ENCODE measurements at places on chromosomes 12 and 14.

GRCh38 chr12:98374007-98374406, 141.4 kb upstream of the TMPO start:
- no peak for DNase-seq

DNA sequence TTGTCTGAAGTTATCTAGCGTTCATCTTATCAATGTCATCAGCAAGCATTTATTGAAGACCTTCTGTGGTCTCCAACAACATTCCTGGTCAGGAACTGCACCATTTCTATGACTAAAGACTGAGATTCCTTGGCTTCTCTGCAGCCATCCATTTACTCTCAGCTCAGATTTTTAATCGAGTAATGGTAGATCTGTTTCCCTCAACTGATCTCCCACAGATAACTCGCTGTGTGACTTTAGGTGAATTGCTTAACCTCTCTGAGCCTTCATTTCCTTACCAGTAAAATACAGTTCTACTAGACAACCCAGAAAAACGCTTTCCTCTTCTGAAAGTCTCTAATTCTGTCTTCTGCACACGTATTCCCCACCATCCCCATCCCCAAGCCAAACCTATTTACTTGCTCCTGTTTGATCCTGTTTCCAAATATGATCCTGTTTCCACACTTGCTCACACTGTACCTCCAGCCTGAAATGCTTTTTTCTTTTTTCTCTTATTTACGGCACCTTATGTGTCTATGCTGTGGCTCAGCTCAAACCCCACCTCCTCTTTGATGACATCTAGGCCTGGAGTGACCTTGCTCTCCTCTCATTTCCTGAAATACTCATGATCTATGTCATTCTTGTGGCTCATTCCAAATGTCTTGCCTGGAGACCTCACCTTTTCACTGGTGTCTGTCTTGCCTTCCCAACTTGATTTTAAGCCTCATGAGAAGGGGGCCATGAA, 21.8 kb downstream of the PLXNC1 start:
- no peak for DNase-seq

GRCh38 chr14:33647385-33647786, 303.5 kb downstream of the EGLN3 start:
- DNase-seq = no peak

- DNase-seq = no peak
These were observed 1.3 kb upstream of the MDM2 start for GRCh38 chr12:68806488-68807237.

- no peak for DNase-seq
These were observed 55.8 kb downstream of the CMAS start for GRCh38 chr12:22101749-22102243.

- no peak for DNase-seq
These were observed 257.2 kb downstream of the NELL2 start for GRCh38 chr12:44618946-44619345.

GRCh38 chr12:40946612-40947194, 241.4 kb upstream of the PDZRN4 start:
- DNase-seq = no peak

DNA sequence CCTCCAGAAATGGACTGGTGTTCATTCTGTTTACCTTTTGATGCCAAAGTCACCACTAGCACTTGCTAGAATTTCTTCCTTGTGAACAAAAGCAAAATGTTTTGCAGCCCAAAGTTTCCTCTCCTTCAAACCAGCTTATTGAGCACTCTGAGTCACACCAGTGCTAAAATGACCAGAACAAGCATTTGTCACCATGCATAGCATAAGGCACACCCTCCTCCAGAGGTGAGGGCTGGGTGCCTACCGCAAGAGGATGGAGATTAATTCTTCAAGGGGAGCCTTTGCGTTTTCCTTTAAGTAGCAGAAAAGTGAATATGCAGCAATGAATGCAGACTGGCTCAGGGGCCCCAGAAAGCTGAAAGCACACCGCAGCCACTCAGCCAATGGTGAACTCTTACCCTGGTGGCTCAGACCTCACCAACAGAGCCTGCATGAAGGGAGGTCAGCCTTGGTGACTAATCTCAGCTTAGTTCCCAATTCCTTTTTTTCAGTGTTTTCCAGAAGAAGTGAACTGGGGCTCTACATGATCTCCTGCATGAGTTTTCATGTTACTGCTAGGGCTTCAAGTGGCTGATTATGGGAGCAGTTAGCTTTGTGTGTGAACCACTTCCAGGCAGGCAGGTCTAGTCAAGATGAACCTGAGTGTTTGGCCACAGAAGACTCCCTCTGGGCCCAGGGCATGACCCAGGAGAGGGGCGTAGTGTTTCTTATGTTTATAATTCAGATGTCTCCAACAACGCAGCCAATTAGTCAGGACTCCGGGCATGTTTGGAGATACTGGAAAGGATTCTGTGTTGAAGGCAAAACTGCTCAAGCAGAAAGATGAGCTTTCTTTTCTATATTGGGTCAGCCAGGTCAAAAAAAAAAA, 96.3 kb downstream of the PAX9 start:
- no peak for DNase-seq

DNA sequence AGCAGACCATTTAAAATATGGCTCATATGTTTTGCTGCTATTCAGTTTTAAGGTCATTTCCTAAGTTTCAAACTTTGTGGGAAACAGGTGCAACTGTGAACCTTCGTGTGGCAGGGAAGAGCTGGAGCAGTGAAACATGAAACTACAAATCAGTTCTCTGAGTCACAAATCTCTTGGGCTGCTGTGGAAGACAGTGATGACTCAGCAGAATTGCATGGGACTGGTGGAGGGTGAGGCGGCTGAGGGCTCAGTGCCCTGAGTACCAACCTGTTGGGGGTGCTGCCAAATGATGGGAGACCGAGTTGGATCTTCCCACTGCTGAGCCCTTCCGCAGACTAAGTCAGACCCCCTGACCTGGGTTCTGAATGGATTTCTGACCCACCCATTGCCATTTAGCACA, 8.4 kb upstream of the CALM1 start:
- no peak for DNase-seq

DNA sequence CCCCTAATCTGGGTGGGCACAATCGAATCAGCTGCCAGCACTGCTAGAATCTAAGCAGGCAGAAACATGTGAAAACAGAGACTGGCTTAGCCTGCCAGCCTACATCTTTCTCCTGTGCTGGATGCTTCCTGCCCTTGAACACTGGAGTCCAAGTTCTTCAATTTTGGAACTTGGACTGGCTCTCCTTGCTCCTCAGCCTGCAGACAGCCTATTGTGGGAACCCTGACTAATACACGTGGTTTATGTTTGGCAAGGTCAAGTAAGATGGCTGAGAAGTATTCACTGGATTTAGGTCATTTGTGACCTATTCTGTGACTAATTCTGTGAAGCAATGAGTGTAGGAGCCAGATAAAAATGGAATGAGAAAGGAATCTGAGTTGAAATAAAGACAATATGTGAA, 11.0 kb downstream of the GPR135 start:
- no peak for DNase-seq

DNA sequence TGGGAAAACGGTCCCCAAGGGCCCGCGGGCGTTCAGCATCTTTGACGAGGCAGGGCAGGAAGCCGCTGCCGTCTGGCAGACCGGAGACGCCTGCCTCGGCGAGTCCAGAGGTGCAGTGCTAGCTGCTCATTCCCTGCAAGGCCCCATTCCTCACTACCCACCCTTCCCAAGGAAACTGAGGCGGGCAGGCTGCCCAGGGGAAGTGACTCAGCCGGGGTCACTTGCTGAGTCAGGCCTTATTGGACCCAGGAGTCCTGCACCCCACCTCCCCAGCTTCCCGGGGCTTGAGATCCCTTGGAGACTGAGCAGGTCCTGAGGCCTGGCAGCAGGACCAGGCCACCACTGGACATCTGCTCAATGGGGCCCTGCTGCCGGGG, 3.7 kb downstream of the SH2B3 start:
- no peak for DNase-seq

DNA sequence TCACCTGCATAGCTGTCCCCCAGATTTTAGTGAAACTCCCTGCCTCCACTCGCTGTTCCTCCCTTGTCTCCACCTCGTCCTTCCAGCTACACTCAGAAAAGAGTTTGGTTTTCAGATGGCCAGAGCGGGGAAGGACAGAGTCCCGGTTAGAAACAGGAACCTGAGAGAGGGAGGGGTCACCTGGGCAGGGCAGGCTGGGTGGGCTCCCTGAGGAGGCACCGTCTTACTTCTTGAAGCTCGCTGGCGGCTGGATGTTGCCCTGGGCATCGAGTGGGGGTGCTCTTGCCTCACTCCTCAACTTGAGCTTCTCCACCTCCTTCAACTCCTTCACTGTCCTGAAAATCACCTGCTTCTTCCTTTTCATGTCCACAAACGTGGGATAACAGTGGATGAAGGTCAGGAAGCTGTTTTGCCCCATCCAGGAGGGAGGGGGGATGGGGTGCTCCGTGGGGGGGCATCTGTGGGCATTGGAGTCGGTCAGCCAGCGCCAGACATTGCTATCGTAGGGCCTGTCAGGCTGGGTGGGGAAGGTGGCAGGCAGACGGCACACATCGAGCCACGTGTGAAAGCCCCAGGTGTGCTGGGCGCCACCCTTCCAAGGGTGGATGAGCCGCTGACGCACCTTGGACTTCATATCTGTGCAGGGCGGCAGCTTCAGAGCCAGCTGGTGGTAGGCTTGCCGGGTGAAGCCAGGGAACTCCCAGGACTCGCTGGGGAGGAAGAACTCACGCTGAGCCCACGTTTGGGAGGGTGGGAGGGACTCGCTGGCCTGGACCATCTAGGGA, 2.0 kb downstream of the TEX52 start:
- DNase-seq = no peak

GRCh38 chr12:1638203-1638602, 9.2 kb downstream of the WNT5B start:
- no peak for DNase-seq

GRCh38 chr14:24890716-24891115, 159.2 kb downstream of the STXBP6 start:
- DNase-seq = no peak

- DNase-seq = no peak
These were observed 123.4 kb downstream of the TTC7B start for GRCh38 chr14:90692826-90693225.

GRCh38 chr12:41531147-41531829, 343.2 kb downstream of the PDZRN4 start:
- DNase-seq = no peak

DNA sequence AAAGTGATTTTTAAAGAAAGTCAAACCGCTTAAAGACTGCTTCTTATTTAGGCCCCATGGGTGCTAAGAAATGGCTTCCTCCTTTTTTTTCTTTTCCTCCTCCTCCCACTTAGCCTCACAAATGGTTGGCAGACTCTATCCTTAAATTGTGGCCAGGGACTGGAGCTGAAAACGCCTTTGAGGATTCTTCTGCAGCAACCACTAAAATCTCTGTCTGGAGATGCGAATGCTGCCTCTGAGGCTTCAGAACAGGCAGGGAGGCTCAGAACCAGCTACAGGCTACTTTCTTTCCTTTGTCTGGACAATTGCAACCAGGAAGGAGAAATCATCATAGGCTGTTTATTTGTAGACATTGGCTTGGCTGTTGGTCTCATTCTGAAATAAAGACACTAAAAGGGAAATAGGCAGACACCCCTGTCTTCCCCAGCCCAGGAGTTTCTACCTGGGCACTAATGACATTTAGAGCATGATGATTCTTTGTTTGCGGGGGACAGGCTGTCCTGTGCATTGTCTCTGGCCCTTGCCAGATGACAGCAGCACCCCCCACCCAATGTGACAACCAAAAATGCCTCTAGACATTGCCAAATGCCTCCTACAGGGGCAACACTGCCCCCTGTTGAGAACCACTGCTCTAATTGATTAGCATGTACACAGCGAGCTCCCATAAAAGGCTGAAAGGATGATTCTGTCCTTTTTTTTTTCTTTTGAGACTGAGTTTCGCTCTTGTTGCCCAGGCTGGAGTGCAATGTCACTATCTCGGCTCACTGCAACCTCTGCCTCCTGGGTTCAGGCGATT, 50.3 kb downstream of the MAP1LC3B2 start:
- DNase-seq = no peak

GRCh38 chr12:92582893-92583292, 119.9 kb upstream of the PLEKHG7 start:
- DNase-seq = no peak

DNA sequence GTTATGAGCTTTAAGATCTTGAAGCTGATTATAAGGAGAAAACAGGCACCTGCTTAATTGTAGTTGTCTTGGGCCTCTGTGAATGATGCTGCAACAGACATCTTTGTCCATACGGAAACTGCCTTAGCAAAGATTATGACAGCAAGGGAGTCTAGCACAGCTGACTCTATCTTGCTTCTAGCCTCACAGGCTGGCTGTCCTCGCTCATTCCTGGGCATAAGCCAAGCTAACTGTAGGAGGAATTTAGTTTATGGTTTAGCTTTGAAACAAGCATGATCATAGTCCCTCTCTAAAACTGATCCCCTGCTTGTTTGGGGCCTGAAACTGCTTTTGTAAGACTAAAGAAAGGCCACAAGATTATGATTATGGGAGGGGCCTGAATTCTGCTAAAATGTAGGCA, 74.3 kb upstream of the C14orf132 start:
- no peak for DNase-seq

DNA sequence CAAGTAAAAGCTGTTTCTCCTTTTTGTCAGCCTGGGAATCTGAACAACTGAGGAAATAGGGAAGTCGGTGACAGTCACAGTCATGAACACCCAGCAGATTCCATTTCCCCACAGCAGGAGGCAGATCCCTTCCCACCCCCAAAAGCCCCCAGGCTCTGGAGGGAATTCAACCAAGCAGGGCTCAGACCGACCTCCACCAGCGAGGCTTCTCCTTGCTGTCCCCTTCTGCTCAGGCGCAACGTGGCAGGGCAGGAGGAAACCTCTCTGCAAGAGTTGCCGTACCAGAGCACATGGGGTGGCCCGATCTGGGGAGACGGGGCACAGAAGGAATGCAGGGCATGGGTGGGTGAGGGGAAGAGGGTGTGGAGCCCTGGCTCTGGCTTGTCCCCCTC, 319 bp downstream of the GALNT6 start:
- no peak for DNase-seq

DNA sequence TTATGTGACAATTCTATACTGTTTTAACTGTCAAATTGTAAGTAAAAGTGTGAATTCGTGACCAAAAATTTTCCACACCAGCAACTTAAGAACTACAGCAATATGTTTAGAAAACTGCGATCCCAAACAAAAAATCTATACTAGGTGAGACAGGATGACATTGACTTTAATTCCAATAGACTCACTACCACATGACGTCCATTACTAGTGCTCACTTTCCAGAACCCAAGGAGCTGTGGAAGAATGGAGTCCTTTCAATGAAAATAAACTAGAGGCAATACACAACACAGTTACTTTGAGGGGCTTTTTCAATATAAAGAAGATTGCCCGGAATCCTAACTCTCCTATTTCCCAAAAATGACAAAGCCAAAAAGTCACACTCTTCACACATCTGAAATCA, 1.4 kb downstream of the EPS8 start:
- DNase-seq = no peak

GRCh38 chr14:58824106-58824505, 186.3 kb downstream of the DACT1 start:
- no peak for DNase-seq

GRCh38 chr14:95034788-95035187, 122.5 kb downstream of the DICER1 start:
- DNase-seq = no peak
